ENCODE measurements at places on chromosomes 6 and 20.

DNA sequence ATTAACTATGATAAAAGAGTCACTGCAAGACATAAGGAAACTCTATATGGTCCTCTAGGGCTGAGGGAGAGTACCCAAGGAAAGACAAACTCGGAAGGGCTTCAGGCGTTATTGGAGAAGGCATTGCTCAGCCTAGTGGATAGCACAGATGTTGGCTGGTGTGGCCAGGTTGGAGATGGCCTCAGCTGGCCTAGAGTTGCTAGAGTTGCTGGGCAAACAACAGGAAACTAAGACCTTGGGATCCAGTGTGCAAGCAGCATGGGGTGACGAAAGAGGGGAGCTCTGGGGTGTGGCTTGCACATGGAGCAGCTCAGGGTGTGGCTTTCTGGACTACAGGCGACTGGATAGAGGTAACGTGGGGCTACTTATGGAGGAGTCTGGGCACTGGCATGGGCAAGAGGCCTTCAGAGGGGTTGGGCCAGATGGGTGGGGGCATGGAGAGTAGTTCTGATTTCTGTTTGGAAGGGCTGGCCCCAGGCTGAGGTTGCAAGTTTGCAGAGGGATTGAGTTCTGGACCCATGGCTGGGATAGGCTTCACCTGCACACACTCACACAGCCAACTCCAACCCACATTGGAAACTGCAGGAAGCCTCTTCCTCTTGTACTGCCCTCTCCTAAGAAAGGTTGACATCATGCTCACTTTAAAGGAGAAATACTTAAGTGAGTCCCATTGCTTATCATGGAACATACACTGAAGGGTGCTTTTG lies 5.2 kb upstream of the BPIFB6 start:
- DNase-seq, result no peak

GRCh38 chr20:43667341-43668132 lies 623 bp downstream of the MYBL2 start:
- DNase-seq, result peak; percentile 10

DNA sequence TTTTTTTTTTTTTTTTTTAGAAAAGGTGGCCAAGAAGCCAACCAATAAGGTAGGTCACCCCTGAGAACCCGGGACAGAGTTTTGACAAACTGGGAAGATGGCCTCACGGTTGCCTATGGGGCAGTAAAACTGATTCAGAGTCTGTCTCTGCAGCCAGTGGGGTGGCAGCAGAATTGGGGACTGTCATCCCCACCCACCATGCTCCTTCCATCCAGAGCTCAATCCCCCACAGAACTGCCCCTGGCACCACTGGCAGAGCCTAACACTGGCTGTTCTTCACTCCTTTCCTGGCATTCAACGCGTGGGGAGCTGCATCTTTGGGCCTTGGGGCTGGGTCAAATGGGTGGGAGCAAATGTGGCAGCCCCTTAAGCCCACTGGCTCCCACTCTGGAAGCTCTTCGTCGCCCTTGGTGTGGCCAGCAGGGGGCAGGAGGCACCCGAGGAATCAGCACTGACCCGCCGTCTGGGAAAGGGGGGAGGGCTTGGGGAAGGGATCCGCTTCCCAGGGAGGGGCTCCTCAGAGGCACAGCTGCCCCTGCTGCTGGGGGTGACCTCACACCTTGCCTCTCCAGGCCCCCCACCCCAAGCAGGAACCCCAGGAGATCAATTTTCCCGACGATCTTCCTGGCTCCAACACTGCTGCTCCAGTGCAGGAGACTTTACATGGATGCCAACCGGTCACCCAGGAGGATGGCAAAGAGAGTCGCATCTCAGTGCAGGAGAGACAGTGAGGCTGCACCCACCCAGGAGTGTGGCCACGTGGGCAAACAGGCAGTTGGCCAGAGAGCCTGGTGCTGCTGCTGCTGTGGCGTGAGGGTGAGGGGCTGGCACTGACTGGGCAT lies 10.4 kb downstream of the CD40 start:
- DNase-seq, result no peak

DNA sequence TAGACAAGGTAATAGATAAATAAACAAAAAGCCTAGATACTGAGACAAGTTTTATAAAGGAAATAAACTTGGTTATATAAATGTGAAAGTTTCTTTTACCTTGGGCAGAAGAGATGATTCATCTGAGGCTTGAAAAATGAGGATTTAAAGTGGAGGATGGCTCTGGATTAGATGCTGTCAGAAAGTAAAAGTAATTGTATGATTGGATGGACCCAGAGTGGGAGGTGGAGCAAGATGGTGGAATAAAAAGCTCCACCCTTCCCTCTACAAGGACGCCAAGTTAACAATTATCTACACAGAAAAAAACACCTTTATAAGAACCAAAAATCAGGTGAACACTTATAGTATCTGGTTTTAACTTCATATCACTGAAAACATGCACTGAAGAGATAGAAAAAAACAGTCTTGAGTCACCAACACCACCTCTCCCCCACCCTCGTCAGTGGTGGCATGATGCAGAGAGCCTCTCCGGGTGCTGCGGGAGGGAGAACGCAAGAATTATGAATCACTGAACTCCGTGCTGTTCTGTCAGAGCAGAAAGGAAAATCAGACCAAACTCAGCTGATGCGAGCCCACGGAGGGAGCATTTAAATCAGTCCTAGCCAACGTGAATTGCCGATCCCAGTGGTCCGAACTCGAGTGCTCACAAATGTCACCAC lies 84.7 kb upstream of the GJE1 start:
- no peak for DNase-seq

- DNase-seq, result no peak
These were observed 1.3 kb downstream of the VWA7 start for GRCh38 chr6:31775633-31776484.
